Small intestine (tissue), 16 donors: ENCODE measurements at places on chromosomes 7 and 10.

DNA sequence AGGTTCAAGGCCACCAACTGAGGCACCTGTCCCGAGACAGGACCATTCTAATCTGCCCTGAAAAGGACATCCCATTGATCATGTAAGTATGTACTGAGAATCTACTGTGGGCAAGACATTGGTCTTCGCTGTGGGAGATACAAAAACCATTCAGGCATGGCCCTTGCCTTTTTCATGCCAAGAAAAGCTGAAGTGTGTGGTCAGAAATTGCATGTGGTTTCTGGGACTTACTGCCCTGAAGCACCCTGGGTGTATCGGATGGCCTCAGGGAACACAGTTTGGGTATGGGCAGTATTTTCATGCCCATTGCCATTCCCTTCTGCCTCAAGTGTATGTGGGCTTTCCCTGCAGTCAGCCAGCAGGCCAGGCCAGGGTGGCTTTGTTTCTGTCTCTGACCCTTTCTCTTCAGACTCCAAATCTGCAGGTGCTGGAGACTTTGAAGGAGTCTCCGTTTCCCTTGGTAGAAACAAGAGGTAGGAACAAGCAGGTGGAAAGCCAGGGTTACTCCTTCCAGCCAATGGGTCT is 285.7 kb downstream of the ZEB1 start:
- no peak for DNase-seq

GRCh38 chr7:69862413-69863064 is 264.3 kb downstream of the AUTS2 start:
- no peak for DNase-seq

- peak; percentile 77 for DNase-seq
Observed at GRCh38 chr10:119028900-119029612, 458 bp upstream of the NANOS1 start.

- no peak for DNase-seq
Observed at GRCh38 chr7:82904871-82905270, 257.8 kb downstream of the PCLO start.

DNA sequence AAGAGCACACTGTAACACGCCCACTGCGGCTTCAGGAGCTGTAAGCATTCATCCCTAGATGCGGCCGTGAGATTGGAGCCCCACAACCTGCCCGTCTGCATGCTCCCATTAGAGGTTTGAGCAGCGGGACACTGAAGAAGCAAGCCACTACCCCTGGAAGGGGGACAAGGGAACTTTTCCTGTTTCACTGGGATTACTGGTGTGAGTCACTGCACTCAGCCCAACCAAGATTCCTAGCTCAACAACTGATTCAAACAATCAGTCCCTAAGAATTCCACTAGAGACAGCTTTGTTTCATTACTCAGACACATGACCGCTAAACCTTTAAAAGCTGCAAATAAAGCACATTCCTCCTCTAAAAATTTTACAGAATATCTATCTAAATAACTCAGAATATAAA is 69.8 kb downstream of the ORC5 start:
- no peak for DNase-seq

- DNase-seq: no peak
Observed at GRCh38 chr7:46844486-46844885, 737.4 kb downstream of the TNS3 start.

DNA sequence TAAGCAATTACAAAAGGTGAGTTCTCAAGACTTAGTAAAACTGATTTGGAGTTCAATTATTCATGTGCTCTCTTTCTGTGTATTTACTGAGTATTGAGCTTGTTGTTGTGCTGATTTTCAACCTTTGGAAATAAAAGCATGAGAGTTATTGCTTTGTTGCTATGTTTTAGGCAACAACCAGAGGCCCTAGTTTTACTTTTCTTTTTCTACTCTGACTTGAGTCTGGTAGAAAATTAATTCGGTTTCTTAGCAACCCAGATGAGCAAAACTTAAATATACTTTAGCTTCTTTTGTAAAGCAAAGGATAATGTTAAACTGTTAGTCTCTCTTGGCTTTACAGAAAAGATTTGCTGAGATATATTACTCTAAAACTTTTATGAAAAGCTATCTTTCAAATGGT is 66.4 kb upstream of the SCIN start:
- peak; percentile 31 for DNase-seq

GRCh38 chr7:158742065-158742821 is 37.6 kb upstream of the NCAPG2 start:
- no peak for DNase-seq

- DNase-seq: no peak
Observed at GRCh38 chr10:24374134-24374915, 165.4 kb downstream of the KIAA1217 start.

DNA sequence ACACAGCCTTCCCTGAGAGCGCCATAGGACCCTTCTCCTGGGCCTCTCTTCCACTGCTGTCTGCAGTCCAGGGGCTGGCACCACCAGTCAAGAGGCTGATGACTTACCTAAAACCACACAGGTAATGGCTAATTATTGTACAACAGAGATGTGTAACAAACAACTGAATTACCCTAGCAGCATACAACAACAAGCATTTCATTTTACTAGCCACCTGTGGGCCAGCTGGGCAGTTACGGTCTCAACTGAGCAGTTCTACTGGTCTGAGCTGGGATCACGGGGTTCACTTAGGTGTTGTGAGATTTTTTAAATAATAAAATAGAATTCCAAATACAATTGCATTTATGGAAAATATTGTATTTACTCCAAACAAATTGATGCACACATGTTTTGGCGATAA is 431.9 kb downstream of the TNS3 start:
- DNase-seq: no peak

DNA sequence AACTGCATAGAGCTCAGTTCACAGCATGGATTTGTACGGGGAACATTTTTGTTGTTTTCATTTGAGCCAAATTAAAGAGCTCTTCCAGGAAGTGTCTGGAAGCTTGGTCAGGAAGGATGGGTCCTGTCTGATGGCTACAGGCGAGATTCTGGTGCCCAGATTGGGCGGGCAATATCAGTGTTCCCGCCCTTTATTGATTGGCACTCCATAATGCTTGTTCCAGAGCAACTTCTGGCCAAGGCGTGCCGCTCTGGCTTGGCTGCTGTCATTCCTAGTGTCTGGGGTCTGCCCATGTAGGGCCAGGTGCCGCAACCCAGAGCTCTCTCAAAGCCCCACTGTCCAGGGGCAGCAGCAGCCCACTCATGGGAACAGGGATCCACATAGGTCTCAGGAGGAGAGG is 45.9 kb downstream of the RAMP3 start:
- DNase-seq: no peak

DNA sequence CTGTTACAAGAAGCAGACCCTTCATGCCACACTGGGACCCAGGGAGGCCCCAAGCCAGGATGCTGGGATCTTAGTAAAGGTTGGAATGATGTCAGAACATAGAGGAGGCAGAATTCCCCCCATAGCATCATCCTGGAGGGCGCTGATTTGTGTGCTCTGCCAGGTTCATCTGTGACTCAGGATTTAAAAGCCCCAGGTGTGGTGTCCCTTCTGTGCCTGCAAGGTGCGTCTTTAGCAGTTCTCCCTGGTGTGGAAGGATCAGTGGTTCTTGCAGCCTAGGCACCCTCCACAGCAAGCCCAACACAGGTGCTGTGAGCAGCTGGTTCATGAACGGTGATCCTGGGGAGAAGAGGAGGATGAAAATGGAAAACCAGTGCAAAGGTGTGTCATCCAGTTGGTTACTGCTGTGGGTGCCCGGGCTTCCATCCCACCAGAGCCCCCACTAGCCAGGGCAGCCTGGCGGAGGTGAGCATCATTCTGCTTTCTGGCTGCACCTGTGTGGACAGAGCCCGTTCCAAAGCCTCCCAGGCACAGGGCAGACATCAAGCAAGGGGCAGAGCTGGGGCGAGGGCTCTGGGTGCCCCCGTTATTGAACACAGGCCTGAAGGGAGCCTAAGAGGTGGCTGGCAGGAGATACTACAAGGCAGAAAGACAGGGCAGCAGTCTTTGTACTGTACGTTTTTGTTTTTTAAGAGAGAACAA is 49.5 kb downstream of the IKZF1 start:
- DNase-seq: no peak

DNA sequence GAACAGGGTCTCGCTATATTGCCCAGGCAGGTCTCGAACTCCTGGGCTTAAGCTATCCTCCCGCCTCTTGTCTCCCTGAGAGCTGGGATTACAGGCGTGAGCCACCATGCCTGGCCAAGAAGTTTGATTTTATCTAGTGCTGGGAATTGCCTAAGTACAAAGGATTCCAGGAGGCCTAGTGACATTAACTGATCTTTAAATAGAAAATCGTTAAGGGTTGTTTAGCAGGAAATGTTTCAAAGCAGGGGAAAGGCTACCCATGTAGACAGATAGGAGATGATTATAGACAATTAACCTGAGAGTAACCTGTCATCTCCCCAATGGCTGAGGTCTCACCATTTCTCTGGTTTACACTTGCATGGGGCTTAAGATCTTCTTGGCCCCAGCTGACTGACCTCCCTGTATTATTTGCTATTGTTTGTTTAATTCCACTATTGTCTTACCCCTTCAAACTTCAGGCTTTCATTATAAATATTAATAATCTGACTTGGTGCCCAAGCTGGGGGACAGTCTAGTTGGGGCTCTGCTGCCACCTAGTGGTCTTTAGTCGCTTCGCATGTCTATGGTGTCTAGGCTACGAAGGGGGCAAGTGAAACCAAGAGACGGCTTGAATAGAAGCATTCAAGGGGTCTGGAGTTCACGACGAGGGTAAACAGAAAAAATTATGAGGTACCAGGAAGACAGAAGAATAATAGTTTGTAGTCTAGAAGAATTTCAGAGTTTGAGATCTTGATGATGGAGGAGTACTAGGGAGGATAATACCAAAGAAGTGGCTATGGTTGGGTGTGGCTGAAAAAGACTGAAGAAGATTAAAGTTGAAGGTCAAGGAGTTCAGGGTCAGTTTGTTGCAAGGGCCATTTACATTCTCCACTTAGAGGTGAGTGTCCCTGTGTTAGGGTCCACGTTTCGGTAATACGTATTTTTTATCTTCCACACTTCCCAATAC is 40.4 kb upstream of the BPGM start:
- peak; percentile 74 for DNase-seq

DNA sequence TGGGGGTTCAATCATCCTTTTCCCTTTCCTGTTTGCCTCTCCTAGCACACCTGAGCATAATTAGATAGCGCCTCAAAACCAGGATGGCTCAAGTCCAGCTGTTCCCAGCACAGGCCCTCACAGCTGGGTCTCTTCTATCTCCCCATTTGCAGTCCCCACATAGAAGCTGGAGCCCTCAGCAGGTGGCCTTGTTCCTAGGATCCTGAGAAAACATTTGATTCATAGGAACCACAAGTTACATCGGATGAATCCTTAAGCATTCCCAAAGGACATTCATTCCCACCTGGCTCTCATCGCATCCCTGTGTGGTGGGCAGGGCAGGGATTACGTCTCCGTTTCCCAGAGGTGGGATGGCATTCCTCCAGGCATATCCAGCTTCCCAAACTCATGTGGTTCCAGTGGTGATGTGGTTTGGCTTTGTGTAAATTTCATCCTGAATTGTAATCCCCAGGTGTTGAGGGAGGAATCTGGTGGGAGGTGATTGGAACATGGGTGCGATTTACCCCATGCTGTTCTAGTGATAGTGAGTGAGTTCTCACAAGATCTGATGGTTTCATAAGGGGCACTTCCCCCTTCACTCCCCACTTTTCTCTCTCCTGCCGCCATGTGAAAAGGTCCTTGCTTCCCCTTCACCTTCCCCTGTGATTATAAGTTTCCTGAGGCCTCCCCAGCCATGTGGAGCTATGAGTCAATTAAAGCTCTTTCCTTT is 49.8 kb upstream of the LEP start:
- no peak for DNase-seq

DNA sequence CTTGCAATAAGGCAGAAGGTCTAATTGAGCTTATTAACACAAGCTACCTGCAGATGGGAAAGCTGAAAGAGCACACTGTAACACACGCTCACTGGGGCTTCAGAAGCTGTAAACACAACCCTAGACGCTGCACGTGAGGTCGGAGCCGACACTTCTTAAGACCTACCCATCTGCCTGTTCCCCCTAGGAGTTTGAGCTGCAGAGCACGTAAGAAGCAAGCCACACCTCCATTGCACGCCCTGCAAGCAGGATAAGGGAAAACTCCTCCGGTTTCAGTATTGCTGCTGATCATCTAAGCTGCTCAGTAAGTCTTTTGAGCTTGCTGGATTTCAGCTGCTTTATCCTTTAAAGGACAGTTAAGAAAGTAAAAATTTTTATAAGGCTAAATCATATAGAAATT is 244.0 kb upstream of the ZWINT start:
- DNase-seq: no peak

DNA sequence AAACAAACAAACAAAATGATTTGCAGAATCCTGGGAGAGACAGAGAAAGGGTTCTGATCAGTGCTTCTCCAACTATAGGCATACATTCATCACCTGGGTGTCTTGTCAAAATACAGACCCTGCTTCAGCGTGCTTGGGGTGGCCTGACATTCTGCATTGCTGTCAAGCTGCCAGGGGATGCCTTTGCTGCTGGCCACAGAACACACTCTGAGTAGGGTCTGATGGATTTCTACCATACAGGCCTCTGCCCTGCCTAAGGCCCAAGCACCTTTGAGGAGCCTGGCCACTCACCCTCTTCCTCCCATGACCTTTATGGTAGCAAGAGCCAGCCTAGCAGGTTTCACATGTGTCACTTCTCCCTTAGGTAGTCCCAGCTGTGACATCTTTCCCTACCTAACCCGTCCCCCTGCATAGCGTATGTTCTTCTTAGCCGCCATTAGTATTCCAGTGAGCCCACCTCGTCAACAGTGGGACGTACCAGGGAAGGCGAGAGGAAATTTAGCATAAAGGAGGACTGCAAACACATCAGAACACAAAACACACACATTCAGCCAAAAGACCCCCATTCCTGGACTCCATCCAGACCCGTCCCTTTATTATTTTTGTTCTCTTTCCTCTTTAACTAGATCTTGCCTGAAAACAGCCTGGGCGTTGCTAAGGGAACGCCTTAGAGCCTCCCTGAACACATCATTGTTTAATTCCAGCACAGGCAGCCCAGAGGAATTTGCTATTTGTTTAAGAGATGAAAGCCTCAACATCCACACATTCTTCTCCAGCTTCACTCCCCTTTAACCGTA is 43.9 kb upstream of the PODXL start:
- DNase-seq: no peak

DNA sequence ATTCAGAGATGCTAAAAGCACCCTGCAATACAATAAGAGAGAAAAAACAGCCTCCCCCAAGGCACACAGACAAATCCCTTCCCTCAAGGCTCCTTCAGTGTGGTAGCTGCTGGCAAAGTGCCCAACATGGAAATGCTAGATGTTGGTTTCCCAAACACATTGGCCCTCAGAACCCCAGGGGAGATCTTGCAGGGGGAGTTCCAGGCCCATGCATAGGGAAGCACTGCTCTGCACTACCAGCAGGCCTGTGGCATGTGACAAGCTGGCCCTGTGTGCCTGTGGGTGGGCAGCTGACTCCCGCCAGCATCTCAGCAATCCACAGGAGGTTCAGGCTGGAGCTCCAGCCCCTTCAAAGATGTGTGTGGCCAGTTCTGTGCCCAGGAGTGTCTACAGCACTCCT is 16.8 kb upstream of the CSGALNACT2 start:
- no peak for DNase-seq

- peak; percentile 45 for DNase-seq
Observed at GRCh38 chr7:19754521-19755116, 18.8 kb downstream of the TMEM196 start.

GRCh38 chr10:129799942-129800341 is 164.1 kb downstream of the EBF3 start:
- no peak for DNase-seq

GRCh38 chr10:80472234-80473095 is 18.4 kb downstream of the TSPAN14 start:
- no peak for DNase-seq
